ENCODE measurements at places on chromosomes 4 and X.

- no peaks in the 10 kb centered on the region for H3K27me3 ChIP-seq
- no peaks in the 10 kb centered on the region for H3K36me3 ChIP-seq
- no peak for DNase-seq
Observed at GRCh38 chr4:140653718-140654494, 85.1 kb upstream of the UCP1 start.

DNA sequence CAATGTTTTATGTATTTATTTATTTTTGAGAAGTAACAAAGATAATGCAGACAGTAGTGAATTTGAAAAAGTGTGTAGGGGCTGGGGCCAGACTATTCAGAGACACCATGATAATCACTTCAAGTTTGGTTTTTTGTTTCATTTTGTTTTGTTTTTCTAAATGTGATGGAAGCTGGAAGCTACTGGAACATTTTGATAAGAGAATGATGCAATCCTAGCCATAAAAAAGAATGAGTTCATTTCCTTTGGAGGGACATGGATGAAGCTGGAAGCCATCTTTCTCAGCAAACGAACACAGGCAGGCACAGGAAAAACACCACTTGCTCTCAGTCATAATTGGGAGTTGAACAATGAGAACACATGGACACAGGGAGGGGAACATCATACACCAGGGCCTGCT lies 706.6 kb upstream of the EPHA5 start:
- H3K27ac ChIP-seq = no peak overlapping the region
- no peak for DNase-seq
- H3K4me3 ChIP-seq = no peak overlapping the region
- no peaks in the 10 kb centered on the region for H3K36me3 ChIP-seq
- H3K4me1 ChIP-seq = no peaks in the 10 kb centered on the region
- no peaks in the 10 kb centered on the region for H3K27me3 ChIP-seq

GRCh38 chr4:41146716-41147506 lies 67.4 kb downstream of the APBB2 start:
- H3K27me3 ChIP-seq = no peaks in the 10 kb centered on the region
- H3K36me3 ChIP-seq = no peaks in the 10 kb centered on the region
- H3K4me1 ChIP-seq = no peaks in the 10 kb centered on the region

- H3K4me3 ChIP-seq = no peak overlapping the region
- DNase-seq = no peak
- no peak overlapping the region for H3K27ac ChIP-seq
- H3K27me3 ChIP-seq = no peaks in the 10 kb centered on the region
- H3K4me1 ChIP-seq = no peaks in the 10 kb centered on the region
Observed at GRCh38 chrX:147847999-147848398, 63.7 kb upstream of the FMR1 start.

- peak; percentile 1 for DNase-seq
- H3K4me1 ChIP-seq = no peaks in the 10 kb centered on the region
- no peak overlapping the region for H3K4me3 ChIP-seq
- no peak overlapping the region for H3K27ac ChIP-seq
- H3K27me3 ChIP-seq = no peaks in the 10 kb centered on the region
Observed at GRCh38 chrX:76147106-76147505, 25.8 kb upstream of the PBDC1 start.

- no peaks in the 10 kb centered on the region for H3K4me1 ChIP-seq
- no peaks in the 10 kb centered on the region for H3K36me3 ChIP-seq
- DNase-seq = no peak
- peaks cover 23% of the 10 kb centered on the region for H3K27me3 ChIP-seq
- H3K4me3 ChIP-seq = no peak overlapping the region
- H3K27ac ChIP-seq = no peak overlapping the region
Observed at GRCh38 chr4:3719836-3720235, 46.3 kb upstream of the ADRA2C start.

DNA sequence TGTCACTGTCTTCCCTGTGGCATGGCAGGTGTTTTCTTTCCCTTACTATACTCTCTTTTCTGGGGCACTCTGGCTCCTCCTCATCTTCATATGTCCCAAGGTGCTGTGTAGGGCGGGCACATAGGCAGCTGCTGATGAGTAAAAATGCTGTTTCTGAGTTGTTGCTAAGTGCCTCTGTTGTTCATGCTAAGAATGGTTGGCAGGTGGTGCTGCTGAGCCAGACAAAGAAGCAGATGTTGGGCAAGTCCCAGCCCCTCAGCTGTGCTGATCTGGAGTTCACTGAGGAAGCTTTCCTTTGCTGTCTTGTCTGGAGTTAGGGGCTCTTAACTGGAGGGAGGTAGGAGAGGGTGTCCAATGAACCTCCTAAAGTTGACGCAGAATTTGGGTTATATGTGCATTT lies 40.6 kb downstream of the HADH start:
- H3K27me3 ChIP-seq = no peaks in the 10 kb centered on the region
- no peak overlapping the region for H3K4me3 ChIP-seq
- no peaks in the 10 kb centered on the region for H3K4me1 ChIP-seq
- H3K36me3 ChIP-seq = peaks cover 41% of the 10 kb centered on the region
- H3K27ac ChIP-seq = no peak overlapping the region
